ENCODE measurements at places on chromosomes 2 and 18.

DNA sequence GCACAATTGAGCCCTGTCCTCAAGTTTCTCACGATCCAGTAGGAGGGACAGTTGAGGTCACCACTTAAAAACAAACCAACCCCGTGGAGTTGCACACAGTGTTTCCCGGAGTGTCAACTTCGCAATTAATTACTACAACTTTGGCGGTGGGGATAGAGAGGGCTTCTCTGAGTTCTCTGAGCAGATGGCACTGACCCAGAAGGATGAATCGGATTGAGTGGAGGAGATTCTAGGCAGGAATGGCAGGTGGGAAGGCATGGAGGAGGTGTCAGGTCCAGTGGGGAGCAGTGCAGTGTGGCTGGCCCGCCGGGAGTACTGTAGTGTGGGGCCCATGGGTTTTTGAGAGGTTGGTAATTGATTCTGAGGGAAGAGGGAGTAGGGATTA is 12.0 kb downstream of the SIX3 start:
- no peak for DNase-seq

DNA sequence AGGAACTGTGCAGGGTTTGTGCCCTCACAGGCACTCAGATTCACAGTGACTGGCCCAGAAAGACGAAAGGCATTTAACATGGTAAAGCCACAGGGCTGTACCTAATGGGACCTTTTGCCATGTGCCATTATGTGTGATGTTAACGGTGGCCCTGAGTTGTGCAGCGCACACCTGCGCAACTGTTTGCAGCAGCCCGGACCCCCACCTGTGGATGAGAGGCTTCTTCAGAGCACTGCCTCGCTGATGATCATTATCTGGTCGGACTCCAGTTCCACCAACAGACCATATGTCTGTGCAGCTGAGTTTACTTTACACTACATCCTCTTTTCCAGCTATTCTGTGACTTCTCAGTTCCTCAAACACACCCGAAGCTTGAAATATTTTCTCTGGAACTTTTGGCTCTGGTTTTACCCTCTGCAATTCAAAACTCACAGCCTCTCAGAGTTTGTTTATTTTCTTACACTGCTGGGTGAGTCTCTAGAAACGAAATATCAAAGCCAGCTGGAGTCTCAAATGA is 35.6 kb upstream of the UBE2F start:
- peak; percentile 76 for DNase-seq

DNA sequence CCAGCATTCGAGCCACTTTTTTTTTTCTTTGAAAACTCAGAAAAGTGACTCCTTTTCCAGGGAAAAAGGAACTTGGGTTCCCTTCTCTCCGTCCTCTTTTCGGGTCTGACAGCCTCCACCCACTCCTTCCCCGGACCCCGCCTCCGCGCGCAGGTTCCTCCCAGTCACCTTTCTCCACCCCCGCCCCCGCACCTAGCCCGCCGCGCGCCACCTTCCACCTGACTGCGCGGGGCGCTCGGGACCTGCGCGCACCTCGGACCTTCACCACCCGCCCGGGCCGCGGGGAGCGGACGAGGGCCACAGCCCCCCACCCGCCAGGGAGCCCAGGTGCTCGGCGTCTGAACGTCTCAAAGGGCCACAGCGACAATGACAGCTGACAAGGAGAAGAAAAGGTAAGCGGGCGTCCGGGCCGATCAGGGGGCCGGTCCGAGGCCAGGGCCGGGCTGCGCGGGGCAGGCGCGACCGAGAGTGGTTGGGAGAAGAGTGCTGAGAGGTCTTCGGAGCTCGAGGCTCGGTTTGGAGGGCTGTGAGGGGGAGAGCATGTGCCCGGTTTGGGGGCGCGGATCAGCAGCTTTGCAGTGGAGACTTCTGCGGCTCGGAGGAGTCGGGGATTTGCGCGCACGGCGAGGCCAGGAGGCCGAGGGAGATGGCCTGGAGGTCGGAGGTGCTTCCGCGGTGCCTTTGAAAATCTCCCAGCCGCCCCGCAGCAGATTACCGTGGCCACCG is 502 bp downstream of the EPAS1 start:
- DNase-seq, result peak; percentile 69

DNA sequence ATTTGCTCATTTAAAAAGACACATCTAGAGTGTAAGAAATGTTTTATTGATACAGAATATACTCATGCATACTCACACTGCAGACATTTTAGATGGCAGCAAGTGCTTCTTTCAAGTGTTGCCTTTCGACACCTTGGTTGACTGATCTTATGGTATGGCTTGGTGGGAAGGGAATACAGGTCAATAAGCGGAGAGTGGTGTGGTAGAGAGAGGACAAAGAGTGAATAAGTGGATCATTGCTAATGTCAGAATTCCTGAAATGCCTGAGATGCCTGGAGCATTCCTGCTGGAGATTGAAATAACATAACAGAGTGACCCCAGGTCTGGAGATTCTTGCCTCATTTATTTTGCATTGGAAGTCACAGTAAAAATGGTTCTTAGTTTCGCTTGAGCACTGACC is 76.7 kb downstream of the RND3 start:
- no peak for DNase-seq

GRCh38 chr2:189798312-189799029 is 14.2 kb downstream of the PMS1 start:
- peak; percentile 46 for DNase-seq

DNA sequence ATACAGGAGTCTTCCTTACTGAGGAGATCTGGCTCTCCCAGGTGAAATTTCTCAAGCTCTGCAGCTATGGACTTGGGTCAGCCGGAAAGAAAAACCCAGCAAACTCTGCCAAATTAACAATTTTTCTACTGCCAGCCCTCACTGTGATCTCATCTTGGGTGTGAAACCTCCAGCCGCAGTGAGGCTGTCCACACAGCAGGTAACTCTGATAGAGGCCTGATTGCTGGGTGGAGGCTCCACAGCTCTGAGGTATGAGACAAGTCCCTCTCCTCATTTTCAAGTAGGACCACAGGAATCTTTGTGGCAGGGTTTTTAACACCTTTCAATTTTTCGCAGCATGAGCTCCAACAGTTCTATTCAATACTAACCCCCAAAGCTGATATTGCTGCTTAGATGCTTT is 430.6 kb upstream of the RAB6C start:
- DNase-seq, result no peak

DNA sequence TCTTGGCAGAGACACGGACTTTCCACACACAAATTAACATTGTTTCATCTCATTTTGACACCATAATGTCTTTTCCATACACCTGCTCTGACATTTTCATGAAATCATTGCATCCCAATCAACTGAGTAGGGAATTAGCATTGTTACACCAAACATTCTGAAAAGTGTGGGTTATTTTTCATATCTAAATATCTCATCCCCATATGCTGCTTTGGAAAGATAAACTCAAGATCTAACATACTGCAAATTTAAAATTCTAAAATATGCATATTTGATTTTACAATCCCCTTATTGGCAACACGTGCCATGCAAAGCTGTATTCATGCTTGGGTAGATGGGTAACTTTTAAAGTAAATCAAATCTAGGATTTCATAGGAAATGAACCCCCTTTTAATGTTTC is 242.9 kb downstream of the ZNF516 start:
- no peak for DNase-seq

DNA sequence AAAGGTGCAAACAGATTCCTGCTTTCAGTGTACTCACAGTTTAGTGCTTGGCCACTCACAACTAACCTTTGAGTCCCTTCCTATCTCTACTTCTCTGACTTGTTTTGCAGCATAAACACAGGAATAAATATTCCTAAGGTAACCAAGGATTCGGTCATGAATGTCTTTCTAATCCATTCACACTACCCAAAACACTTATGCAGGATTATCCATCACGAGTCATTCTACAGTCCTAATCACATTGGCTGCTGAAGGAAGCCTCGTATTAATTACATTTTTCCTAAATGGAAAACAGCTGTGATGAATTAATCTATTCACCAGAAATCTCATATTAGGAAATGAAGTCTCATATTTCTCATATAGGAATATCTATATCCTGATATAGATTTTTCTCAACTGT is 16.3 kb downstream of the RDH14 start:
- no peak for DNase-seq

- peak; percentile 49 for DNase-seq
These were observed 24.1 kb upstream of the NABP1 start for GRCh38 chr2:191653667-191654391.

DNA sequence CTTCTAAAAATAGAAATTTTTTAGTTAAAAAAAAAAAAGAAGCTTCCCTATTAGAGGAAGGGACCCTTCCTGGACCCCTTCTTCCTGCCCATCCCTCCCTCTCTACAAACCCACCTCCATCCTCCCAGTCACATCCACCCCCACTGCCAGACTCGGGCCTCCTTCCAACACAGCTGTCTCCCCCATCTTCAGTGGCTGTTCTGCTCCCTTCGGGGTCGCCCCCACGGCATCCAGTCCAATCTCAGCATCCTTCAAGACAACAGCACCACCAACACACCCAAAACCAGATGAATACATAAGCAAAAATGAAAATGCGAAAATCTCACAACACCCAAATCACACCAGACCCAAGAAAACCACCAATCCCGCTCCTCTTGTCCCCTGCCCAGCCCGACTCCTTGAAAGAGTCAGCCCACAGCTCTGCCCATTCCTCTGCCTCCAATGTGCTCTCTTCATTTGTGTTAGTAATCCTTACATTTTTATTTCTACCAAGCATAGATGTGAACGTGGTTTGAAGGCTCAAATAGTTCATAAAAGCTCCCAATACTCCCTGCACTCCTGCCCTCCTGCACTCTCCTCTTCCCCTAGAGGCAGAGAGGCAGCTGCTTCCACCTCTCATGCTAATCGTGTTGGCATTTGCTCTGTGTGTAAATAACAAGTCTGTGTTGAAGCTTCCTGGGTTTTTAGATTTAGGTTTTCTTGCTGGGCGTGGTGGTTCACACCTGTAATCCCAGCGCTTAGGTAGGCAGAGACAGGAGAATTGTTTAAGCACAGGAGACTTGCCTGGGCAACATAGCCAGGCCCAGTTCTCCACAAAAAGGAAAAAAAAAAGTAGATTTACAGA is 37.0 kb downstream of the MAL start:
- DNase-seq, result no peak

- no peak for DNase-seq
These were observed 555.2 kb upstream of the SETBP1 start for GRCh38 chr18:44125446-44125845.

DNA sequence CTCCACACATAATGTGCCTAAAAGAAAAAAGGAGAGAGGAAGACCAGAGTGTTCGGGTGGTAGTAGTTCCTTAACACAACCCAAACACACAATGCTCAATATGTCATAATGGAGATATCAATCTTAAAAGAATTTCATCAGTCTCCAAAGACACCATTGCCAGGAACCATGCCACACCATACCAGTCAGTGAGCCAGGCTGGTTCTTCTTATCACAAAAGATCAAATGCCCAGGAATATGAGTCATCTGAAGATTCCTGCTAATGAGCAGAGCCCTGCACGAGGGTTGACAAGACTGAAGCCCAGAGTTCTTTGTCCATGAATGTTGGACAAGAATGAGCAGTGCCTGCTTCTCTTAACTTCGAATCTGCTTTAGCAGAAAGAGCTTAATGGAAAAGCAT is 262.3 kb downstream of the ZNF516 start:
- no peak for DNase-seq

DNA sequence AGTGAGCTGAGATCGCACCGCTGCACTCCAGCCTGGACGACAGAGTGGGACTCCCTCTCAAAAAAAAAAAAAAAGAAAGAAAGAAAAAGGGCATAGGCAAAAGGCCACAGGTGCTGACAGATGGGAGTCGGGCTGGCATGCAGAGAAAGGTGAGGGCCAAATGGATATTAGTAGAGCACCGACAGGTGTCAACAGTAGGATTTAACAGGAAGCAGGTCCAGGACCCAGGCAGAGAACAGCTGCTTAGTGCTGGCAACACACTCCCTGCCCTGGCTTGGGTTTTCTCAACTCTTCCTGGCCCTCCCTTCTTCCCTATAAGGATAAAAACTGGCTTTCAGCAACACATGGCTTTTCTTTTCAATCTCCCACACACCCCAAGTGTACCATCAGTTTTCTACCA is 84.9 kb downstream of the MRO start:
- no peak for DNase-seq

DNA sequence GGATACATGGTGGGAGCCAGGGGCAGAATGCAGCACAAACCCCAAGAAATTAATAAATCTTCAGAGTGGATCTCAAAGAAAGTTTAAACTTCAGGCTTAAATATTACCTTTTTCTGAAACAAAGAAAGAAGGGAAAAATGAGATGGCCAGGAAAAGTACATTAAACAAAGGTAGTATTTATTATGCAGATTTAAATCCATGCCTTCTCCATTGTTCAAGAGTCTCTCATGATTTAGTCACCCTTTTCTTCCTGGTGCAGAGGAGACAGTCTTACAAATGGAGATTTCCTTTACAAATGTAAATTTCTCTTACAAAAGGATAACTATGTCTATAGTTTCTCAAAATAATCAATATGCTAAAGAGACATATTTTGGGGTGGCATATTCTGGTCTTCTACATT is 33.4 kb upstream of the PPM1B start:
- no peak for DNase-seq

- DNase-seq, result no peak
These were observed 58.4 kb upstream of the RND3 start for GRCh38 chr2:150545916-150546315.

GRCh38 chr2:64522843-64523428 is 1.2 kb upstream of the AFTPH start:
- peak; percentile 86 for DNase-seq

DNA sequence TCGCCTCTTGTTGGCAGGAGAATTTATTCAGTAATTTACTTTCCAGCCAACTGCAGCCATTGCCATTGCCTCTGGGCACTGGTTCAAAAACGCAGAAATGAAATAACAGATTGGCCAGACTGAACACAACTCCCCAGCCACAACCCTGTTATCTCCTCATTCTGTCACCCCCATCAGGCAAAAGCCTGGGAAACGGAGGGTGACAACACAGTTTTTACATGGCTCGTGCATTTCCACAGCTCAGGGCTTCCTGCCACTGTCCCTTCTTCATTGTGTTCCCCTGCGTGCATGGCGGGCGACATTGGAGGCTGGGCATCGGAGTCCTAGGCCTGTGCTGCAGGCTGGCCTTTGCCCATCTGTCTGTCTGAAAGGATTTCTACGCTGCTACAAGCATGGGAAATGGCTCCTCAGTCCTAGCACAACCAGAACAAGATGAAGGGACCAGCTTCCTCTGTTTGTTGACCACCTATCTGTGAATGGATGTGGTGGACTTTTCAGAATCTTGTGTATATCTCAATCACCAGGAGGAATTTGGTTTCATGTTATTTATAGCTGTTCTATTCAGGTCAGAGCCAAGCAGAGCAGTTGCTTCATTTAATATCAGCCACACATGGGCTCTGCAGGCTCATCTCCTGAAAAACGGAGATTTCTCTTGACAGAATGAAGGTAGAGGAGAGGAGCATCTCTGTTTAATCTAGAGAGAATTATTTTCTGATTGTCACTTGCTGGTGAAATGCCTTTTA is 107.0 kb downstream of the MGAT5 start:
- no peak for DNase-seq

- DNase-seq, result no peak
These were observed 17.6 kb downstream of the MYL12B start for GRCh38 chr18:3279201-3280185.

DNA sequence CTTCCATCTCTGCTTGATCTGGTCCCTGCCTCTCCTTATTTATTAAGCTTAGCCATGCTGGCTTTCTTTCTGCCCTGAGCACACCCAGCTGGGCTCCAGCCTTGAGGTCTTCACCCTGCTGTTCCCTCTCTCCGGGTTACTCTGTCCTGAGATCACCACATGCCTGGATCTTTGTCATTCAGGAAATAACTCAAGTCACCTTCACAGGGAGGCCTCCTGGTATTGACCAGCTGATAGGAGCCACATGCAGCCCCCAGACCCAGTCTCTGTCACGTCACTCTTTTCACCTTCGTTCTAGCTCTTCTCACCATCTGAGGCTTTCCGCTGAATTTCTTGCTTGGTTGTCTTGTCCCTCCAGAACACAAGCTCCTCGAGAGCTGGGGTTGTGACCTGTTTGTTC is 114.4 kb downstream of the TSN start:
- no peak for DNase-seq

- DNase-seq, result no peak
These were observed 153.7 kb downstream of the PRKCE start for GRCh38 chr2:45804987-45805755.

Measured in KBM-7 (cell line).